ENCODE measurements at places on chromosomes 16 and 17. TPM values are rescaled to one million over a fixed set of nuclear protein-coding genes. Genes with fewer than 3 reads are reported as not detected.

ODAD4 gene
- 4.6 TPM for polyA plus RNA-seq

KCNJ12 gene
- 3.4 TPM for polyA plus RNA-seq

- DNase-seq = peak; percentile 82
These were observed 1.9 kb downstream of the PMP22 start for GRCh38 chr17:15263206-15263579.

USP43 gene
- 1.9 TPM for polyA plus RNA-seq

DNA sequence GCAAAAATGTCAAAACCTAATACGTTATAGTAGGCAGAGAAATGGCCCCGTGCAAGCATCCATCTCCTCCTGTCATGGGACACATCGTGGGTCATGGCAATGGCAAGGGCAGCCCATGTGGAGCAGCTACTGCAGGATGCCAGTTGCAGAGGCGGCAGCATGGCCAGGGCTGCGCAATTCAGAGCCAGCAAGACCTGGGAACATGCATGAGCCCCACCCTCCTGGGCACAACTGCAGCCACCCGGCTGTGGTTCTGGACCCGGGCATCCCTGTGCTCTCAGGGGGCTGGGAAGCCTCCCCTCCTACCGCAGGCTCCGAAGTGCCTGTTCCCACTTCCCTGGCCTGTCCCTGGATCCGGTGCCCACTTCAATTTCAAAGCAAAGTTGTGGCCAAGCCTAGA is 203.6 kb downstream of the CPPED1 start:
- DNase-seq = no peak

- DNase-seq = no peak
These were observed 17.7 kb upstream of the KCTD5 start for GRCh38 chr16:2664574-2664982.

DNA sequence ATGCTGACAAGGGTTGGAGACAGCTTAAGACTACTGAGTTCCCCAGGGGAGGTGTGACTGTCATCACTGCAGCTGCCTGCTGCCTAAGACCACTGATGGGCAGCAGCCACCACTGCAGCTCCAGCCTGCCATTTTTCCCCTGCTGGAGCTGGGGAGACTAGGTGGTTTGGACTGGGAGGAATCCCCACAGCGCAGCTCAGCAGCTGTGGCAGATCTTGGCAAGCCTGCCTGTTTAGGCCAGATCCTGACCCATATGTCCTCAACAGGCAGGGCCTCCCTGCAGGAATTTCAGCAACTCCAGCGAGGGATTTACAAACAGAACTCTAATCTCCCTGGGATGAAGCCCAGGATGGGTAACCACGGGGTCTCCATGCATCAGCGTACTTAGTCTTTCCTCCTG is 356.4 kb upstream of the TOM1L1 start:
- no peak for DNase-seq

LITAFD gene
- polyA plus RNA-seq = not detected

GRCh38 chr17:81684442-81684911 is 666 bp downstream of the HGS start:
- no peak for DNase-seq

SLC12A3 gene
- 277 TPM for polyA plus RNA-seq

GRCh38 chr16:25217921-25218320 is 1.2 kb downstream of the AQP8 start:
- DNase-seq = no peak
